Adrenal gland (tissue), 19 donors: ENCODE measurements at places on chromosomes 7 and 10.

DNA sequence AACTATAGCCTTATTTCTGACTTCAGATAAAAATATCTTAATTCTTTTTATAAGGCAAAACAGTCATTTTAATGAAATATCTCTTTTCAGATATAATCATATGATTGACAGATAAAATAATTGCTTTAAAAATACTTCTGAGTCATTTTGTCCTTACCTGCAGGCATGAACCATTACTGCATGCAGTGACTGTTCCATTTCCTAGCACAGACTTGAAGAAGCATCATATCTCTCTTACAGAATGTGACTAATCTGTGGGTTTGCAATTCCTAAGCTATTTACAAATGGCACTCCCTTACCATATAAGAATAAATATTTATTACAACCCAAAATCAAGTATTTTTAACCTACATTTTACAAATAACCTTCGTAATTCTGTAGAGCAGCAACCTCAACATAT lies 120.7 kb downstream of the SRPK2 start:
- peak; percentile 10 for DNase-seq

- DNase-seq, result no peak
These were observed 116.0 kb upstream of the ANKRD1 start for GRCh38 chr10:91036807-91037411.

GRCh38 chr10:25982107-25982506 lies 48.1 kb downstream of the MYO3A start:
- DNase-seq, result no peak

DNA sequence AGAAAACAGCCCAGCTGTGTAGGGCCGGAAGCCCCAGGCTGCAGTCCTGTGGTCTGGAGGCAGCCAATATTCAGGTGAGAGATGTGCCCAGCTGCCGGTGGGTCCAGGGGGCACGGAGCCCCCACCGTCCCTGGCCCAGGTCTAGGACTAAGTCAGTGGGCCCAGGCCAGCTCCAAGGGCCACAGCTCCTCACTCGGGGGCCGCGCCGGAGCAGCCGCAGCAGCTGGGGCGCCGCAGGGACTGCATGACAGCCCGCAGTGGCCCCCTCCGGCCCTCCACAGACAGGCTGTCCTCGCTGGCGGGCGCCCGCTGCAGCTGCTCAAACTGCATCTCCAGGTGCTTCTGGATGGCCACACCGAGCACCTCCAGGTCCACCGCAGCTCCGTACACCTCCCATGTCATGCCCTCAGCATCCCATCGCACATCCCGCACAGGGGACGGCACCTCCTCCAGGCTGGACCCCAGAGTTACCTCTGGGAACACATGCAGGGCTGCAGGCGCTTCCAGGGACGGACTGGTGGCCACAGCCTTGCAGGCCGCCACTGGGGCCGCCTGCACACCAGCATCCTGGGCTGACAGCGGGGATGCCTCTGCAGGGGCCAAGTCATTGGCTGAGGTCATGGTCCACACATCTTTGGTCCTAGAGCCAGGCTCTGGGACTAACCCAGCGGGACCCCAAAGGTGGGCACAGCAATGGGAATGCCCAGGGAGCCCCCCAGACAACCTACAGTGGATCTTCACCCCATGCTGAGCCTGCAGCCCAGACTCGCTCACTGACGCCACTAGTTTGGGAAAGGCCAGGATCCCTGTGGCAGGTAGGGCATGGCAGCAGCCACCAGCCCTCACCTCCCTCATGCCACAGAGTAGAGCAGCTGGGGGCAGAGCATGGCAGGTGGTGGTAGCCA lies 7.0 kb downstream of the GPRIN2 start:
- DNase-seq, result peak; percentile 9

DNA sequence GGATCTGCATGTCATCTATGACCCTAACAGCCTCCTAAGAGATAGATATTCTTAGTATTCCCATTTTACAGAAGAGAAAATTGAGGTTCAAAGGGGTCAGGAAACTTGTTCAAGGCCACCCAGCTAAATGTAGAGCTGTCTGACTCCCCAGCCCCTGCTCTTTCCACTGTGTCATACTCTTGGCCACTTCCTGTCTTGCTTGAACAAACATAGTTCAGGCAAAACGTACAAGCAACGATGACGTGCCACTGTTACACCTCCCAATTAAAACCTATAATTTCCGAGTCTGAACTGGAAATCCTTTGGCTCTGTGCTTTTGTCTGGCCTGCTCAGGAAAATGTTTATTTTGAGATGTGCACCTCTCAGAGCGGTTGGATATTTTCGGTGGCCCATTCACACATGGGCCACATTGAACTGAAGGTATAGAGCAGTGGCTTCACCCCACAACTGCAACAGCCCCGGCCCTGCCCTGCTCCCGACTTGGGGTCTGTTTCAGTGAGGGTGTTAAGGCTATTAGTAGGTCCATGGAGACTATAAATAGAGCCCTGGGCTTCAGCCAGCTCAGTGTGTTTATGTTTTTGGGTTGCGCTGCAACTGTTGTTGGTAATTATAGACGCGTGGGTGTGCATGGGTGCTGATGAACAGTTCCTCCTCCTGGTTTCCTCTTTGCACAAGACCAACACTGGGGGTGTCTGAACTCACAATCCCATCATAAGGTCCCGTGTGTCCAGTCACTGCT lies 172.3 kb upstream of the ADO start:
- peak; percentile 27 for DNase-seq

- DNase-seq, result no peak
These were observed 212.3 kb upstream of the SLC26A5 start for GRCh38 chr7:103658055-103659005.

DNA sequence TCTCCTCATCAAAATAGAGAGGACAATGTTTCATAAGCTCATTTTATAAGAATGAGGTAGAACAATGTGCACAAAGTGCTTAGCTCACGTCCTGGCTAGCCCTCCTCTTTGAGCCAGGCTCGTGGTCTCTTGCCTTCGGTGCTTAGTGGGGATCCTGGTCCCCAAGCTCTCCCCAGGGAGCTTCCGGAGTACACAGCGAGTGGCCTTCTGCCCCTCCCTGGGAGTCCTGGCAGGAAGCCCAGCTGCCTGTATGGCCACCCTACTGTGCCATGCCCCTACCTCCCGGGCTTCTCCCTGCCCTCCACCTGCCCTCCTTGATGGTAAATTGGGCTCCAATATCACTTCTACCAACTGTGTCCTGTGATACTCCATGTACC lies 868 bp downstream of the MYO1G start:
- peak; percentile 31 for DNase-seq

- DNase-seq, result no peak
These were observed 39.2 kb upstream of the LRRC17 start for GRCh38 chr7:102873470-102874165.

GRCh38 chr10:77268721-77269120 lies 368.9 kb downstream of the KCNMA1 start:
- no peak for DNase-seq

DNA sequence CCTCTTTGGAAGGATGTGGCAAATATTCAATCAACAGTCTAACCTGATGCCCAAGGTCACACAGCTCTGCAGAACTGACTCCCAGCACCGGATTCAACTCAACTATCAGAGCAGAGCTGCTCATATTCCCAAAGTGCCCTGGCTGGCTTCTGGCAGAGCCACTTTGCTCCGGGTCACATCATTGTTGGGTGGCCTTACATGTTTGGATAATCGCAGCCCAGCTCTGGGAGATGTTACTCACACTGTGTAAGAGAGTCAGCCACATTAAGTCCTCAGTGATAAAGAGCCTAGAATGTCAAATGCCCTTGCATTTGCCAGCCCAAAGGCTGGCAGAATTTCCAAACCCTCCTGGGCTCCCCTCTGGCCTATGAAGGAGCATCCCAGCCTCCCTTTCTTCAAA lies 79.8 kb upstream of the PDE1C start:
- no peak for DNase-seq

DNA sequence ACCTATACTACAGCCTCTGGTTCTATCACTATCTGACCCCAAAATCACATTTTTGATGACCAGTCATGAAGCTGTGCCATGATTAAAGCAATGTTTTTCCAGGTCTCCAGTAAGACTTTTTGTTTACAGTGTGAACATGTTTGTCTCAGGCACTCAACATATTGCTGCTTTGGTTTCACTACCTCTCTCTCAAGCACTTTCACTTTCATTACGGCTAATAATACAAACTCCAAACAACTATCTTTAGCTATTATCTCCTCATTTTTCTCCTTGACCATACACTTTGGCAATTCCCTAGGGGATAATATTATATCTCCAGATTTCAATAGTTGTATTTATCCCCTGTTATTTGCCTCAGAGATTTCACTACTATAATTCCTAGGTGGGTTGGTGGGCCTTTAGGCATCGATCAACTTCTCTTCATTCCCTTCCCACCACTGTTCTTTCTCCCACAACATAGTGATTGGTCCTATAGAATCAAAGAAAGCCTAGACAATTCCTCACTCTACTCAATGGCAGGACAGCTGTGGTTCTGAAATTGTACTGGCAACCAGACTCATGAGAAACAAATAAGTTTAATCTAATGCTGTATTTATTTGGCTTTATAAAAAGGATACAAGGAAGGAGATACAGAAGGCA lies 261.4 kb upstream of the ZWINT start:
- no peak for DNase-seq

- no peak for DNase-seq
These were observed 83.1 kb upstream of the EGR2 start for GRCh38 chr10:62899311-62899710.

- DNase-seq, result no peak
These were observed 82.8 kb downstream of the CDK6 start for GRCh38 chr7:92753614-92754013.

DNA sequence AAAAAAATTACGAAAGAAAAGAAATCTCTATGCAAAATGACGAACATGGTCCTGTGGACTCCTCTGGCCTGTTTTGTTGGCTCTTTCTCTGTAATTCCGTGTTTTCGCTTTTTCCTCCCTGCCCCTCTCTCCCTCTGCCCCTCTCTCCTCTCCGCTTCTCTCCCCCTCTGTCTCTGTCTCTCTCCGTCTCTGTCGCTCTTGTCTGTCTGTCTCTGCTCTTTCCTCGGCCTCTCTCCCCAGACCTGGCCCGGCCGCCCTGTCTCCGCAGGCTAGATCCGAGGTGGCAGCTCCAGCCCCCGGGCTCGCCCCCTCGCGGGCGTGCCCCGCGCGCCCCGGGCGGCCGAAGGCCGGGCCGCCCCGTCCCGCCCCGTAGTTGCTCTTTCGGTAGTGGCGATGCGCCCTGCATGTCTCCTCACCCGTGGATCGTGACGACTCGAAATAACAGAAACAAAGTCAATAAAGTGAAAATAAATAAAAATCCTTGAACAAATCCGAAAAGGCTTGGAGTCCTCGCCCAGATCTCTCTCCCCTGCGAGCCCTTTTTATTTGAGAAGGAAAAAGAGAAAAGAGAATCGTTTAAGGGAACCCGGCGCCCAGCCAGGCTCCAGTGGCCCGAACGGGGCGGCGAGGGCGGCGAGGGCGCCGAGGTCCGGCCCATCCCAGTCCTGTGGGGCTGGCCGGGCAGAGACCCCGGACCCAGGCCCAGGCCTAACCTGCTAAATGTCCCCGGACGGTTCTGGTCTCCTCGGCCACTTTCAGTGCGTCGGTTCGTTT lies 83.5 kb upstream of the SLF2 start:
- DNase-seq, result peak; percentile 33

DNA sequence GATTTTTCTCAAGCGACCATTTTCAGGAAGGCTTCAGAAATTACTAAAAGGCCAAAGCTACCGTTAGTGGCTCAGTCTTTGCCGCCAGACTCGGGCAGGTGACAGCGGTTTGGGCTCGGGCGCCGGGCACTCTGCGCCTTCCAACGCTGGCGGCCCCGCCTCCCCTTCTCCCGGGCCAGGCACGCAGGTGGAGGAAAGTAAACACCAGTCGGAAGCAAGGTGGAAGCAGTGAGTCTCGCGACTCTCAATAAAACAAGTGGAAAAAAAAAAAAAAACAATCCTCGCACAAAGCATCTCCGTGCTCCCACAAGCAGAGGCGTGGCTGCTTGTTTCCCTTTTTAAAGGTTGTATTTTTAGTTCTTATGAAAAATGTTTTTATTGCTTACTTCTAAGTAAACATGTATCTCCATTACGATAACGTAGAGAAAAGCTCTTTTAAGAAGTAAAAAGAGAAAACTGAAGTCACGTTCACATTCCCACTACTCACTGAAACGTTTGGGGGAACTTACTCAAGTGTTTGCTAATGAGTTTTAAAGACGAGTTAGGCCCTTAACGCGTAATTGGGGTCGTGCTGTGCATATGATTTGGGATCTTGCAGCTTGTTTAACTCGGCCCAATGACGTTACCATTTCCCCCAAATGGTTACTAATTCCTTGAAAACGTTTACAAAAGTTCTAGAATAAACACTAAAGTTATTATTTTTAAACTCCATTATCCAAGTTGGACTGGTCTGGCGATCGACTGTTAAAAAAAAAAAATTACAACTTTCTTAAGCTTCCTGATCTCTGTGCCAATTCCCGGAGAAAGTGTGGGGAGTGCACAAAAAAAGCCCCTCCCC lies 864 bp downstream of the CDCA7L start:
- no peak for DNase-seq

- no peak for DNase-seq
These were observed 14.9 kb upstream of the SP4 start for GRCh38 chr7:21412957-21413356.

GRCh38 chr10:16909961-16910792 lies 93.0 kb upstream of the RSU1 start:
- DNase-seq, result no peak

DNA sequence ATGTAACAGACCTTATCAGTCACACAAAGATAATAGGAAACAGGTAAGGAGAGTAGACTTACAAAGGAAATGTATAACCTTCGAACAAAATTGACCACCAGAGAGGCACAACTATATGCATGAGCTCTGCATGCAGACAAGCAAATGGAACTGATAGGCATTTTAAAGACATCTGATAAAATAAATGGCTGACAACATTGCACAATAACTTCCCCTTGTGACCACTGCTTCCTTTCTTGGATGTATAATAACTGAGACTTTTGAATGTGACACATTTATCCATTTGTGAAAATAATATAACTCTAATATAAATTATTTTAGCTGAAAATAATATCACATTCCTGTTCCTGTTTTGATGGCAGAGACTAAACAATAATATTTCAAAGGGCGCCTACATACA lies 654.2 kb upstream of the STEAP1 start:
- no peak for DNase-seq

DNA sequence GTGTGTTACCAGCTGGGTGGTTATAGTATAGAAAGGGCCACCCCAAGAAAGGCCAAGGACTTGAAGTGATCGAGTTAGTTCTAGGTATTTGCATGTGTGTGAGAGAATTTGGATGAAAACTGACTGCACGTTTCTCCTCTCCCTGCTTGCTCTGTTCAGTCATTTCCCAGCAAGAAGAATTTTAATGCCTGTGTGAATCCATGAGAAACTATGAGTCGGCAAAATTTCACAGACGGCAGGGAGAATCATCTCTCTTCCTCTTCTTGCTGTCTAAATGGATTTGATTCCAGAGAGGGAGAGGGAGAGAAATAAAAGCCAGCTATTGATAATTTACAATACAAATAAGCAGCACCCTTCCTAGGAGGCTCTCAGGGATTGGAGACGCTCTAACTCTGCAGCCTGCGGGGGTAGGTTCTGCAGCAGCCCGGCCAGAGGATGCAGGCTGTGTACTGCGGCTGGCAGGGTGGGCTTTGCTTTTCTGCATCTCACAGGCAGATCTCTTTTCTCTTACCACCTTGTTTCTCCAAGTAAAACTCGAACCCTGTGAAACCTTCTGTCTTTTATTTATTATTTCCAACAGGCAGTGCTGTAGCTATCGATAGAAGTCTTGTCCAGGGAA lies 183.6 kb downstream of the TCF7L2 start:
- DNase-seq, result no peak
